ENCODE measurements at places on chromosomes 6 and 20.

DNA sequence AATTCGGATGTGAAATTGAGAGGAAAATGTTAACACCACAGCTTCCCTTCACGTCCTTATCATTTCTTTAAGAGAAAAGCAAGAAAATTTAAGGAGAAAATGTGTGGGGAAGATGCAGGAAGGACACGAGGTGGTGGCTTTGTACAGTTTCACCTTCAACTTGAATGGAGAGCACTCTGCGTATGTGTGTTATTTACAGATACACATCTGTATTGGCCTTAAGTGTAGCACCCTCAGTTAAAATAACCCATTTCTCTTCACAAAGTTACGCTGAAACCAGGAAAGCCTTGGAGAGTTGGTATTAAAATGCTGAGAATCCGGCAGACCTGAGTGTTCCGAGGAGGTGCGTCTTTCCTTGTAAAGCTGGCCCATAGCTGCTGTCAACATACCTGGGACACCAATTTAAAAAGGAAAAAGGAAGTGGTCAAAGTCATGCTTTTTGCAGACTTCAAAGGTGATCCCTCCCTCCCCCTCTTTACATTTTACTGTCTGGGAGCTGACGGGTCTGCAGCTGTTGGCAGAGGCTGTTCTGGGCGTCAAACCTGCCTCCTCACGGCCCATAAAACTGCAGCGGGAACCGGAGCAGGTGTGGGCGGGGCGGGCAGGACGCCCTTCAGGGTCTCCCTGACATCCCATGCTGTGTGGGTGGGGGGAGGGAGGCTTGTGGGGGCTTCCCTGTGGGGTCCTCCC is 61.3 kb upstream of the TBXT start:
- no peak overlapping the region for H3K4me3 ChIP-seq
- H3K36me3 ChIP-seq = no peaks in the 10 kb centered on the region
- no peak overlapping the region for H3K27ac ChIP-seq
- no peak for DNase-seq

- H3K36me3 ChIP-seq = no peaks in the 10 kb centered on the region
- no peak for DNase-seq
- no peaks in the 10 kb centered on the region for H3K4me1 ChIP-seq
- H3K4me3 ChIP-seq = no peak overlapping the region
- no peak overlapping the region for H3K27ac ChIP-seq
These were observed 854.2 kb downstream of the PHF3 start for GRCh38 chr6:64489763-64490162.

DNA sequence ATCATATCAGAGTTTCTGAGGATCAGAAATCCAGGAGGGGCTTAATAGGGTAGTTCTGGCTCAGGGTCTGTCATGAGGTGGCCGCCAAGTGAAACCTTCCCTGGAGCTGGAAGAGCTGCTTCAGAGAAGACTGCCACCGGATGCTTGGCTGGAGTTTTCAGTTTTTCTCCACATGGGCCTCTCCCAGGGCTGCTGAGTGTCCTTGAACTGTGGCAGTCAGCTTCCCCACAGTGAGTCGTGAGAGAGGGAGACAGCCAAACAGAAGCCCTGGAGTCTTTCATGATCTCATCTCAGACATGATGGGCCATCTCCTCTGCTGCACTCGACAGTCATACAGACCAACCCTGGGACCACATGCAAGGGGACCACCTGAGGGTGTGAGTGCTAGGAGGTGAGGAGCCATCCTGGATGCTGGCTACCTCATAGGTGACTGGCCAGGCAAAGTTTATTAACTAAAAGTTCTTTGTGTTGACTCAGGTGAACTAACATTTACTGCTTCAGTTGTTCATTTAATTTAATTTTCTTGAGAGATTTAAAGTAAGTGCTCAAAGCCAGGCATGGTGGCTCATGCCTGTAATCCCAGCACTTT is 71.5 kb downstream of the SHLD1 start:
- no peak overlapping the region for H3K4me3 ChIP-seq
- H3K27ac ChIP-seq = no peak overlapping the region
- peaks cover 10% of the 10 kb centered on the region for H3K4me1 ChIP-seq
- no peaks in the 10 kb centered on the region for H3K27me3 ChIP-seq
- H3K36me3 ChIP-seq = no peaks in the 10 kb centered on the region

GRCh38 chr20:32397567-32398084 is 39.5 kb downstream of the ASXL1 start:
- no peaks in the 10 kb centered on the region for H3K36me3 ChIP-seq
- no peak overlapping the region for H3K4me3 ChIP-seq
- no peak for DNase-seq
- H3K27me3 ChIP-seq = no peaks in the 10 kb centered on the region
- no peaks in the 10 kb centered on the region for H3K4me1 ChIP-seq
- H3K27ac ChIP-seq = no peak overlapping the region

DNA sequence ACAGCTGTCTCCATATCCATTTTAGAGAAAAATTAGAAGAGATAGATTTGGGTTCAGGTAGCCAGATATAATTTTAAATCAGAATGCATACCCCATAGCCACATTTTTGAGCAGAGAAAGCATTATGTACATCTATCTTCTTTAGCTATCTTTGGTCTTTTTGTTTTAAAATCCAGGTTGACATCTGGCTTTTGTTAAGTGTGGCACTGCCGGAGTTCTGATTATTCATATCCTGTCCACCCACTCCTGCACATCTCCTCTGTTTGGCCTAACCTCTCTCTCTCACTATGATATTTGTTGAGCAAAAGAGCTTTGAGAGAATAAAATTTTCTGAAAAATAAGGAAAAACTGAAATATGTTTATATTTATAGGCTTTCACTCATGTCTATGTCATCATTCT is 189.7 kb downstream of the PACRG start:
- no peaks in the 10 kb centered on the region for H3K27me3 ChIP-seq
- no peak for DNase-seq
- no peak overlapping the region for H3K4me3 ChIP-seq
- no peaks in the 10 kb centered on the region for H3K36me3 ChIP-seq

GRCh38 chr20:59764037-59764436 is 159.7 kb downstream of the PHACTR3 start:
- no peak overlapping the region for H3K4me3 ChIP-seq
- no peak for DNase-seq
- H3K4me1 ChIP-seq = no peaks in the 10 kb centered on the region
- no peaks in the 10 kb centered on the region for H3K36me3 ChIP-seq

GRCh38 chr6:148166339-148166968 is 176.2 kb upstream of the SASH1 start:
- DNase-seq = no peak
- no peaks in the 10 kb centered on the region for H3K36me3 ChIP-seq
- no peaks in the 10 kb centered on the region for H3K4me1 ChIP-seq
- no peak overlapping the region for H3K4me3 ChIP-seq
- no peaks in the 10 kb centered on the region for H3K27me3 ChIP-seq

GRCh38 chr6:111812060-111813038 is 60.9 kb downstream of the FYN start:
- H3K27ac ChIP-seq = no peak overlapping the region
- no peaks in the 10 kb centered on the region for H3K36me3 ChIP-seq
- H3K4me1 ChIP-seq = peaks cover 12% of the 10 kb centered on the region
- H3K27me3 ChIP-seq = no peaks in the 10 kb centered on the region

All from testis (tissue), 5 donors.